ENCODE measurements at places on chromosomes 4 and X.

GRCh38 chr4:825971-826330 lies at the start of gene CPLX1:
CPLX1 (minus strand) TSS chr4:826129; CDS start chr4:824522, 1,607 bp downstream.
- no peak for DNase-seq

GRCh38 chr4:93018243-93018642 lies 714.5 kb downstream of the GRID2 start:
- no peak for DNase-seq

- DNase-seq = no peak
Measured at GRCh38 chr4:6216588-6216987, 16.2 kb upstream of the JAKMIP1 start.

- no peak for DNase-seq
Measured at GRCh38 chr4:76487621-76488020, 52.6 kb downstream of the SHROOM3 start.

- no peak for DNase-seq
Measured at GRCh38 chrX:130556951-130557350, 155.2 kb downstream of the RBMX2 start.

DNA sequence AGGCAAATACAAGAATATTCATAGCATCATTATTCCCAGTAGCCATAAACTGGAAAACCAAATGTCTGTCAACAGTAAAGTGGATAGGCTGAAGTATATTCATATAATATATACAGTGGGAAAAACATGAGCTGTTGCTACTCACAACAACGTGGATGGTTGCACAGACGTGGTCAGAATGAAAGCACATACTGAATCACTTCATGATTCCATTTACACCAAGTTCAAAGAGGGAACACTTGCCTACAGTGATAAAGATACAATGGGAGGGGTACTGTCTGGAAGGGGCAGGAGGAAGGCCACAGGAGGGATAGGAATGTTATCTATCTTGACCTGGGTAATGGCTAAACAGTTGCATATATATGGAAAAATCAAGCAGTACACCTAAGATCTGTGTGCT lies 25.3 kb downstream of the APBB2 start:
- no peak for DNase-seq

- DNase-seq = no peak
Measured at GRCh38 chrX:69987691-69988090, 62.0 kb downstream of the AWAT2 start.

DNA sequence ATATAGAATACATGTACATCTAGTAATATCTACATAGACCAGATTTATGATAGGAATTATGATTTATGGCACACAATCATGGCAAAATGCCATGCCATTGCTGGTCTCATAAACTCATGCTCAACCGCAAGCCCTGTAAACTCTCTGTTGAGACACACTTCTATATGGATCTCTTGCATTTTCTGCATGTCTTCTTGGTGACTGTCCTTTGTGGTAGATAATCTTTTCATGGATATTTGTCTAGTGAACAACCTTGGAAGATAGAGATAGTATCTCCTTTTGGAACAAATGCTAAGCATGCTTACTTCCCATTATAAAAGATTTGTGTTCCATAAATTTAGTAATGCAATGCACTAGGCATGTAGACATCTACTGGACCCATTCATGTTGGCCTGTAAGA lies 328.0 kb downstream of the NAF1 start:
- no peak for DNase-seq

- DNase-seq = no peak
Measured at GRCh38 chrX:16487620-16488385, 162.2 kb upstream of the S100G start.

DNA sequence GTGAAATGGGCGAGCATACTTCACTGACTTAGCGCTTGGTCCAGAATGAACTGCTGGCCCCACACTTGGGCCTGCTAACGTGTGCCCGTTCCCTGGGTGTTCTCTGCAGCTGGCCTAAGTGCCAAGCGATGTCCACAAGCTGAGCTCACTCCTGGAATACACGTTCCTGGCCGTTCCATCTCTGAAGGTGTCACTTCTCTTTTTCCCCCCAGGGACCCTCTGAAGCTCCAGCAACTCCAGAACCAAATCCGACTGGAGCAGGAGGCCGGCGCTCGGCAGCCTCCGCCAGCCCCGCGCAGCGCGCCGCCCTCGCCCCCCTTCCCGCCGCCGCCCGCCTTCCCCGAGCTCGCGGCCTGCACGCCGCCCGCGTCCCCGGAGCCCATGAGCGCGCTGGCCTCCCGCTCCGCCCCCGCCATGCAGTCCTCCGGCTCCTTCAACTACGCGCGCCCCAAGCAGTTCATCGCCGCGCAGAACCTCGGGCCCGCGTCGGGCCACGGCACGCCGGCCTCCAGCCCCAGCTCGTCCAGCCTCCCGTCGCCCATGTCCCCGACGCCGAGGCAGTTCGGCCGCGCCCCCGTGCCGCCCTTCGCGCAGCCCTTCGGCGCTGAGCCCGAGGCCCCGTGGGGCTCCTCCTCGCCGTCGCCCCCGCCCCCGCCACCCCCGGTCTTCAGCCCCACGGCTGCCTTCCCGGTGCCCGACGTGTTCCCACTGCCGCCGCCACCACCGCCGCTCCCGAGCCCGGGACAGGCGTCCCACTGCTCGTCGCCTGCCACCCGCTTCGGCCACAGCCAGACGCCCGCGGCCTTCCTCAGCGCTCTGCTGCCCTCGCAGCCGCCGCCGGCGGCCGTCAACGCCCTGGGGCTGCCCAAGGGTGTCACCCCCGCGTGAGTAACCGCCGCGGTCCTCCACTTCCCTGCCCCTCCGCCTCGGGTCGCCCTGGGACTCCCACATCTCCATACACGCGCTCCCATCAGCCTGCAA lies 132.3 kb downstream of the CBR4 start:
- DNase-seq = peak; percentile 6

- no peak for DNase-seq
Measured at GRCh38 chrX:45596188-45596808, 395.6 kb upstream of the DIPK2B start.

DNA sequence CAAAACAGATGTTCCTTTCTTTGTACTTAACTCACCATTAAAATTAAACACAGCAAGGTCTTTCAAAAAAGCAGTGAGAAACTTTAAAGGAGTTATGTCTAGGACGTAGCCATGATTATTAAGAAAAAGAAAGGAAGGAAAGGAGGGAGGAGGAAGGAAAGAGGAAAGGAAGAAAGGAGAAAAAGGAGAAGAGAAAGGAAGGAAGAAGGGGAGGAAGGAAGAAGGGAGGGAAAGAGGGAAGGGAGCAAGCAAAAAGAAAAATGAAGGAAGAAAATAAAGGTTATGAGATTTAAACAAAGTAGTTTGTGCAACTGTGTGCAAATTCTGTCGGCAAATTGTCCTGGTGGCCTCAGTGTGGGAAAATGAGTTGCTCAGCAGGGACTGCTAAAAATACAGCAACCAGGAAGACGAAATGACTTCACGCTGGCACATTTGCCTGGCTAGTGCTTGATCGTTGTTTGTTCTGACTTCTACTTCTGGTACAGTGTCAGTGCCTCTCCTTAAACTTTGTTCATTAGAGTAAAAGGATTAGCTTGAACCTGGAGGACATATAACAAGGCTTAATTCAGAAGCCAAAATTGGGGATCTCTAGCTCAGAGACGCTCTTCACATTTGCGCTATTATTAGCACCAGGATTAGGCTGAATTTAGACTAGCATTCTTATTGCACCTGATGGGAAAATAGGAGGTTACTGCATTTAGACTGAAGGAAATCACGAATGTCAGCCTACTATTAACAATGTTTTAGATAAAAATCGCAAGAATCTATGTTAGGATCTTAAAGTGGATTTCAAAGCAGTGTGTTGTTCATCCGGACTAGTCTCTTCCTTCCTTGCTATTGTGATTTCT lies 81.2 kb downstream of the DCK start:
- DNase-seq = no peak

Measured in stimulated activated CD8-positive, alpha-beta memory T cell treated with anti-CD3 and anti-CD28 coated beads, Interleukin-12 subunit alpha, Interleukin-12 subunit beta, amount 100 ng/mL, for 4 hours (primary cell).